NCI-H2029 (cell line): ENCODE measurements at places on chromosomes 13 and 19.

DNA sequence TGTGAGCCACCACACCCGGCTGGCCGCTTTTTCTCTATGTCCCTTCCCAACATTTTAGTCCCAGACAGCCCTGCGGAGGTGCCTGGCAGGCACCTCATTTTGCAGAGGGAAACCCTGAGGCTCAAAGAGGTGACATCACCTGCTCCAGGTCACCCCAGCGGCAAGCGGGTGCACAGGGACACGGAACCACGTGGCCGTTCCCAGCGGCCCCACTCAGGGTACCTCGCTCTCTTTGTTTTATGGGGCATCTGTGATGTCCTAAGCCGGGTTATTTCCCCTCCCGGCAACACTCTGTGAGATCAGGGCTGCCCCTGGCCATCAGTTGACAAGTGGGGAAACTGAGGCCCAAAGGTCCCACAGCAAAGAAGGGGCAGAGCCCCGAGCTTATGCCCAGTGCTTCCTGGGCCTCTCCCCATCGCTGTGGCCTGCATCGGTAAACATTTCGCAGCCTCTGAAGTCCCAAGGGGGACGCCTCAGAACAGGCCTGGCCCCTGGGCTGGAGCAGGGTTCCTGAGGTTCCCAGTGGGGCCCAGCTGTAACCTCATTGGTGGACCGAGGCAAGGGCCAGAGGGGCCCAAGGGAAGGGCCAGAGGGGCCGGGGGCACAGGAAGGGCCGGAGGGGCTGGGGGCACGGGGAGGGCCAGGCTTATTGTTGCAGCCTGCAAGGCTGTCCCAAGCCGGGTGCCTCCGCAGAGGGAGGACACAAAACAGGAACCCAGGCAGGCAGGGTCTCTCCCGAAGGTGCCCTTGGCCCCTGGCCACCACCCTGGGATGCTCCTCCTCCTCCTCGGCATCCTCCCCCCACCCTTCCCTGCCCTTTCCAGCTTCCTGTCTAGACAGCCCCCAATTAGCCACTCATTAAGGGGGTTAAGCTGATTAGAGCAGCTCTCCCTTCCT, 39.0 kb downstream of the SMIM24 start:
- DNase-seq: no peak

- DNase-seq: no peak
Observed at GRCh38 chr19:50242581-50242980, 39.2 kb downstream of the MYH14 start.

DNA sequence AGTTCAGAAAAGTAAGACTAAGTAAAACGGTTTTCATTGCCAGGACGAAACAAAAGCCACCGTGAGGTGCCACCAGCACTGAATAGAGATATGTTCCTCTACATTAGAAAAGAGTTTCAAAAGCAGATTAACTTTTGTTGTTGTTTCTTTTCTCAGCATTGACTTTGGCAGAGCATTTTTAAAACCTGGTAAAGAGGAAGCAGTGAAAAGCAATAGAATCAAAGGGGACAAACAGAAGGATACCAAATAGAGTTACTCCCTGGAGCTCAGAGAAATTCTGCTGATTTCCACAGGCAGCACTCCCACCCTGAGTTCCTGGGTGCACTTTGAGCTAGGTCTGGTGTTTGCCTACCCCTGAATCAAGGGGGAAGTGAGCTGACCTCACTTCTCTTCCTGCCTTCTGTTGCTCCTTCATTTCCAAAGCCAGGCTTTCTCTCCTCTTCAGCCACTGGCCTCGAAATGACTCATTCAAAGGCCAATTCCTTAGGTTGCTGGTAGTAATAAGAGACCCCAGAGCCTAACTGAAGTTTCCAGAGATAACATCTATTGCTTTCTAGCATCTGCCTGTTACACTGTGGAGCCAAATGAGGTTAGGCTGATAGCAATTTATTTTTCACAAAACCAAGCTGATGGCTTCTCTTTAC, 11.3 kb upstream of the ERICH6B start:
- DNase-seq: no peak

- DNase-seq: peak; percentile 37
Observed at GRCh38 chr19:8526345-8527091, 12.6 kb upstream of the ZNF414 start.

GRCh38 chr13:20544201-20544923, 18.7 kb upstream of the CRYL1 start:
- no peak for DNase-seq

DNA sequence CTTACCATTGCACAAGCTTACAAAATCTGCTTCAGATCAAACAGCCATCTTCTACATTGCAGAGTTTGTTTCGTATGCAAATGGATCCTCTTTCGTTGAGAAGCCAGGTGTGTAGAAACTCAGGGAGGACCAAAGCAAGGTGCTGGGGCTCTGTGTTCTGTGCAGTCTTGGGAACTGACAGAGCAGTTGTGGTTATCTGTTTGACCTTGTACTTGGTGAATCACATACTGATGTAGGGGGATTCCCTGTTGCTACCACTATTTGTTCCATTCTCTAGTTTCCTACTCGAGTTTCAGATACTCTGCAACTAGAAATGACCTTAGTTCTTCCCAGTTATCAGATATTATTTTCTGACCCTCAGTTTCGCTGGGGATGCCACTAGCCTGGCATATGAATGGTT, 95.2 kb upstream of the CLDN10 start:
- no peak for DNase-seq

- DNase-seq: no peak
Observed at GRCh38 chr13:104422668-104423067, 1356.5 kb upstream of the SLC10A2 start.

DNA sequence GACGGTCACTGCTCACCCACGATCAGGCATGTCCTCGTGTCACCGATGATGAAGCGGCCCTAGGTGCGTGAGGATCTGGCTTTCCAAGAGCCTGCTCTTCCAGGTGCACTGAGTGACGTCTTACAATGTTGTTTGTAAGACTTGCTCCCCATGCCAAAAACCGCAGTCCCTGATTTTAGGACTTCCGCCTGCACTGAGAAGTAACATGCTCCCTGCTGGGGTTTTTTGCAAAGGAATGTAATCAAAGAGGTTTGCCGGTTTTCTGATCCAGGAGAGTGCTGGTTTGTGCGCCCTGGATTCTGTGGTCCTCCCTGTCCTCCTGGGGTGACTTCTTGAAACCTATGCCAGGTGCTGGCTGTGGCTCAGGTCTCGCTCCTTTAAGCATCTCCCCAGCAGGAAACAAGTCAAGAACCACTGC, 38.8 kb downstream of the MYO9B start:
- DNase-seq: no peak

DNA sequence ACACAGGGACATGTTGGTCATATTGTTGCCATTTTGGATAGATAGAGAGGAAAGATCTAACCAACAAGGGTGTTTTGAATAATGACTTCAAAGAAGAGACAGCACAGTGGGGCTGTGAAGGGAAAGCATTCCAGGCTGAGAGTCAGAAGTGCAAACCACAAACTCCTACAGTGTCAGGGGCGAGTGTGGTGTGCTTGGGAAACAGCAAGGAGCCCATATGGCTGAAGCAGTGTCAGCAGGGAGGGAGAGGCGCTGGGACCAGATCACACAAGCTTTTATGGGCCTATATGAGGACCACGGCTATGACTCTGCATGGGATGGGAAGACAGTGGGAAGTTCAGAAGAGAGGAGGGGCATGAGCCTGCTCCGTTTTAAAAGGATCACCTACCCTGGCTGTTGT, 166.4 kb downstream of the MYO16 start:
- no peak for DNase-seq

GRCh38 chr13:109922518-109922917, 136.1 kb upstream of the IRS2 start:
- DNase-seq: no peak

GRCh38 chr13:88022431-88023208, 351.4 kb downstream of the SLITRK5 start:
- DNase-seq: no peak
